ENCODE measurements at places on chromosomes 3 and 15. TPM values are rescaled to one million over a fixed set of nuclear protein-coding genes. Genes with fewer than 3 reads are reported as not detected.

GP9 gene
- not detected for total RNA-seq

CD200 gene
- total RNA-seq, result 1.3 TPM

DOCK3 gene
- under 0.01 TPM for total RNA-seq

MYL3 gene
- total RNA-seq, result 1.7 TPM

TNFAIP8L3 gene
- 0.64 TPM for total RNA-seq

LRRC49 gene
- 10.3 TPM for total RNA-seq

OSTN gene
- not detected for total RNA-seq

DNA sequence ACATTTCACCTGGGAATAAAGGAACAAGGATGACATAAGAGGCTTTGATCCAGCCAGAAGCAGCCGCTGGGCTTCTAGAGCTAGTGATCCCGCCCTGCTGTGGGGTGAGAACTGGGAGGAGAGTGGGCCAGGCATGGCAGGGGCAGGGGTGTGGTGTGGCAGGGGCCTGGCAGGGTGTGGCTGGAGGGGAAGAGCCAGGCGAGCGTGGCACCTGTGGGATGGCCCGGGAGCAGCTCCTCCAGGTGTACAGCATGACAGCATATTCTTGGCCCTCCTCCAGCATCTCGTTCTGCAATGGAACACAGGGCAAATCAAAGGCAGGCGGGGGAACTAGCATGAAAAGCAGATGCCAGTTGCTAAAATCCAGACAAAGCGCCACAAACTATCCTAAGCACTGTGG, 35.5 kb downstream of the CYFIP1 start:
- DNase-seq, result no peak

DNA sequence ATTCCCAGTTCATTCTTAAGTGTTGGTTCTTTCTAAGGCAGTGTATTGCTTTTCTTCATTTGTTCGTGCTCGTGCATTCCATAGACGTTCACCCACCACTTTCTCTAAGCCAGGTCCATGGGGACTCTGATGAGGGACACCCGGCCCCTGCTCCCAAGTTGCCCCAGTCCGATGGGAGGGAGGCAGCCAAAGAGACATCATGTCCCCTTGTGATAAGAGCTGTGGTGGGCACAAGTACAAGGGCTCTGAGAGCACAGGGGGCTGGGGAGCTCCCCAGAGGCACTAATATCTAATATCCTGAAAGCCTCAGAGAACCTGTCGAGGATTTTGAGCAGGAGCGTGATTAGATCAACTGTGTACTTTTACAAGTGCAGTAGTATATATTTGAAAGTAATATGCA, 6.3 kb downstream of the SPSB4 start:
- no peak for DNase-seq

DNA sequence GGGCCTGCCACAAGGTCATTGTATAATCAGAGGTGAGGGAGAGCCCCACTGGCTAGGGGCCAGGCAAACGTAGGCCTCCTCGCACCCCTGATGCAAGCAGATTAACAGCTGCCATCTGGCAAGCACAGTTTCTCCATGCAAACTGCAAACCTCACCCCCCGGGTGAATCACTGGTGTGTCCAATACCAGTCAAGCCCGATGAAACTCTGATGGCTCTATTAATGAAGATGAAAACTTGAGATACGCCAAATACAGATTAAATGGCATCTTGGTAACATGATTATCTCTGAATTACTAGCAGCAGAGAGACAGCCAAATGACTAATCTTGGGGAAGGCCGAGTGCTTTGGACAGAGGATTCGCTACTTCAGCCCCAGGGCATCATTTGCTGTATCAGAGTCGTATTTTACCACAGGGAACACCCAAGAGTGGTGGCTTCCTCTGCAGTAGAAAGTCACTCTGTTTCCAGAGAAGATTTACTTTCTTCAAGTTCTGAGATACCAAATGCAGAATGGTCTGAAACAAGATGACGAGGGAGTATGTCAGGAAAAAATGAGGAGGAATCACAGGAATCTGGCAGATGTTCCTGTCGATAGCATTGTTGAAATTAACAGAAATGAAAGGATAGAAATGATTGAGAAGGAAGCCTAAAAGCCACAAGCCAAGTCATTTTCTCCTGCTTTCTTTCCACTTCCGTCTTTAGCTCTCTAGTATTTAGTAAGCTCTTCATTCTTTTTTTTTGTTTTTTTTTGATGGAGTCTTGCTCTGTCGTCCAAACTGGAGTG, 96.2 kb upstream of the NR2F2 start:
- peak; percentile 51 for DNase-seq

- DNase-seq, result peak; percentile 26
Observed at GRCh38 chr3:17831366-17831765, 88.9 kb upstream of the TBC1D5 start.

DNA sequence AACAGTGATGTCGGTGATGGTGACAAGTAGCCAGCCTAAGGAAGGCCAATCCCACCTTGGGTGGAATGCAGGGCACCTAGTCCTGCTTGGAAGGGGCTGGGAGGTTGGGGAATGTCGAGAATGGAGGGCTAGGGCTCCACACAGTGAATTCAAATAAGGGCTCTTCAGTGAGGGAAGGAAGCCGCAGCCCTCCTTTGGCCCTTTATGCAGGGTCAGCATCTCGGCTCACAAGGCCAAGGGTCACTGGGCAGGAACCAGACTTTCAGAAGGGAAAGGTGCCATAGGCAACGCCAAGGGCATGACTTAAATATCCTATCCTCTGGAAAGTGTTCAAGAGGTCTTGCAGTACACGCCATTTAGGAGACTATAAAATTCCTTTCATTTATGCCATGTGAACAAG, 56.9 kb downstream of the CLEC3B start:
- no peak for DNase-seq

- peak; percentile 58 for DNase-seq
Observed at GRCh38 chr3:171349392-171349791, 110.8 kb downstream of the TNIK start.

DNA sequence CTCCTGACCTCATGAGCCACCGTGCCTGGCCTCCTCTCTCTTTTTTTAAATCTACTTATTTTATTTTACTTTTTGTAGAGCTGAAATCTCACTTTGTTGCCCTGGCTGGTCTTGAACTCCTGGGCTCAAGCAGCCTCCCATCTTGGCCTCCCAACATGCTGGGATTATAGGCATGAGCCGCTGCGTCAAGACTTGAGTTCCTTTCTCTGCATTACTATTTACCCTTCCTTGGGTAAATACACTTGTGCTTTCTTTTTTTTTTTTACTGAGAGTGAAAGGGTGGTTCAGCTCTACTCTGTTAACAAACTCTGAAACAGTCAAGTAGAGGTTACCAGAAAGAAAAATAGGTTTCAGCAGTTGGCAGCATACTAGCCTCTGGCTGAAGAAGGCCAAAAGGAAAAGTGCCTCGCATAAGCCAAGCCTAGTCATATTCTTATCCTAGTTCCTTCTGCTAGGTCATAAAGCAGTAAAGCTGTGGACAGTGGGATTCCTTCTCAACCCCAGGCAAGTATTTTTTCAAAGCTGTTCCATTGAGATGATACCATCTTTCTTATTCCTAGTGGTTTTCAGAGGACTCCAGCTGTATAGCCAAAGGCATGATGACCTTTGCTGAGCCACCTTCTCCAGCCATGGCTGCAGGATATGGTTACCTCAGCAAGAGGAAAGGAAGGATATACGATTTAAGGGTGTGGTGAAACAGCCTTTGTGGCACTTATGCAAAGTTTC, 135.1 kb downstream of the RBPMS2 start:
- DNase-seq, result peak; percentile 28

Data from fibroblast of villous mesenchyme (primary cell).